ENCODE measurements at places on chromosomes 6 and 20. TPM values are rescaled to one million over a fixed set of nuclear protein-coding genes. Genes with fewer than 3 reads are reported as not detected.

The FILIP1 gene
- not detected for total RNA-seq

The ERVFRD-1 gene
- not detected for total RNA-seq

The TMEM181 gene
- total RNA-seq = 48.7 TPM

The LRRC1 gene
- 26.6 TPM for total RNA-seq

The HLA-A gene
- 963 TPM for total RNA-seq

The EPPIN gene
- not detected for total RNA-seq

The SNAP25 gene
- total RNA-seq = 0.73 TPM

The TRIM31 gene
- total RNA-seq = 181 TPM

The TMEM151B gene
- 0.12 TPM for total RNA-seq

The CCDC170 gene
- 0.26 TPM for total RNA-seq

The HLA-DOA gene
- 1.7 TPM for total RNA-seq

The ABHD16B gene
- 0.24 TPM for total RNA-seq

The GJA10 gene
- total RNA-seq = not detected

The ARMH2 gene
- total RNA-seq = not detected

The SMIM26 gene
- 20.9 TPM for total RNA-seq

All from Calu3 (cell line).